Dermis blood vessel endothelial cell (primary cell): ENCODE measurements at places on chromosomes 5 and 9. TPM values are rescaled to one million over a fixed set of nuclear protein-coding genes. Genes with fewer than 3 reads are reported as not detected.

APBA1 gene
- 4.9 and 8.6 TPM in 2 replicates for total RNA-seq

SIGMAR1 gene
- 37.1 and 63.5 TPM in 2 replicates for total RNA-seq

GOLGA2 gene
- 68.6 and 76.2 TPM in 2 replicates for total RNA-seq

FAM53C gene
- total RNA-seq: 28.6 and 34.3 TPM in 2 replicates

FSTL4 gene
- under 0.01 and 0.09 TPM in 2 replicates for total RNA-seq

FRMD3 gene
- total RNA-seq: 3.7 and 6.1 TPM in 2 replicates
